ENCODE measurements at places on chromosomes 16 and 17.
A peak's percentile ranks its signal among the peaks of the same experiment; 100 is the strongest.

DNA sequence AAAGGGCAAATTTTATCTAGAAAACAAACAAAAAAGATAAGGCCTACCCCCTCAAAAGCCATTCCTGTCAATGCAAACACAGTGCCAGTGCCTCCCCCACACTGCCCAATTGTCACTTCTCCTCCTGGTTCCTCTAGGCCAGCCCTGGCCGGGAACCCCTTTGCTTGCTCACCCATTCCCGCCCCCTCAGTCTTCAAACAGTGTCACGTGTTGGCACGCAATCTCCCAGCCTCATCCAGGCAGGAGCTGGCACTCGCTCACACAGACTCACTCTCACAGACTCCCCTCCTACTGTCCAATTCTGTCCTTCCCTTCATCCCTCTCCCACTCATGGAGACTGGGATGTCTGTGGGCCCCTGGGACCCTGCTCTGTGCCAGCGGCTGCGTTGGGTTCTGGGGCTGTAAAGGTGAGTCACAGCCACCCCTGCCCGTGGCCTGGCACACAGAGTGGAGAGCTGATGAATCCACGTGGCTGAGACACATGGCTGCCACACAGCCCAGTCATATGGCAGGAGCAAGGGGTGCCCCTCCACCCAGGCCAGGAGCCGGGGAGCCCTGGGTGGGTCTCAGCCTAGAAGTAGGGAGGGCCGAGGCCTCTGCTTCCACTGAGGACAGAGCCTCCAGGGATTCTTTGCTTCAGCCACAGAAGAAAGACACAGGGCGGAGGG lies 54.8 kb downstream of the VAC14 start:
- DNase-seq: peak; percentile 66

DNA sequence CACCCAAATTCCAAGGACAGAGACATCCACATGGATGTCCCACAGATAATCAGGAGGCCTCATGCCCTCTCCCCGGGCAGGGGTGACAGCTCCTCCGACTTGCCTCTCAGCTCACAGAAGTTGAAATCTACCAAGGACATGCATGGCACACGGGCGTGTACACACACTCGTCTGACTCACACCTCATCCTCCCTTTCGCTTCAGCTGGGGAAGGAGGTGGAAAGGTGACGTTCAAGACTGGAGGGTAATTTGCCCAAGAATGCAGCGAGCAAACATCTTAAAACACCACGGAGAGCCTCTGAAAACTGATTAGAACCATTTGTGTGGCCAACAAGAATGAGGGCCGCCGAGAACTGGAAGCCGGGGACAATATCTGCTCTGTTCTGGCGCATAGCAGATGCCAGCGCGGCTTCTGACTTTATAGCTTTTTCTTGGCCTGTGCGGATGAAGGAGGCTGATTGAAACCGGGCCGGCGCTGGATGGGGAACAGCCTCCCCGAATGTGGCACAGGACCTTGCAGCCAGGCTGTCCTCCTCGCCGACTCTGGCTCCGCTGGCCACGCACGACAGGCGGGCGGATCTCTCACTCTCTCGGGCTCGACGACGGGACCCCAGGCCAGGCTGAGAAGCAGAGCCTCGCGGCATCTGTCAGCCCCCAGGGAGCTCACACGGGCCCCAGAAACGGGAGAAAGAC lies 100.9 kb downstream of the C16orf95 start:
- no peak for DNase-seq

- no peak for DNase-seq
These were observed 34.5 kb downstream of the SIAH1 start for GRCh38 chr16:48350736-48351135.

DNA sequence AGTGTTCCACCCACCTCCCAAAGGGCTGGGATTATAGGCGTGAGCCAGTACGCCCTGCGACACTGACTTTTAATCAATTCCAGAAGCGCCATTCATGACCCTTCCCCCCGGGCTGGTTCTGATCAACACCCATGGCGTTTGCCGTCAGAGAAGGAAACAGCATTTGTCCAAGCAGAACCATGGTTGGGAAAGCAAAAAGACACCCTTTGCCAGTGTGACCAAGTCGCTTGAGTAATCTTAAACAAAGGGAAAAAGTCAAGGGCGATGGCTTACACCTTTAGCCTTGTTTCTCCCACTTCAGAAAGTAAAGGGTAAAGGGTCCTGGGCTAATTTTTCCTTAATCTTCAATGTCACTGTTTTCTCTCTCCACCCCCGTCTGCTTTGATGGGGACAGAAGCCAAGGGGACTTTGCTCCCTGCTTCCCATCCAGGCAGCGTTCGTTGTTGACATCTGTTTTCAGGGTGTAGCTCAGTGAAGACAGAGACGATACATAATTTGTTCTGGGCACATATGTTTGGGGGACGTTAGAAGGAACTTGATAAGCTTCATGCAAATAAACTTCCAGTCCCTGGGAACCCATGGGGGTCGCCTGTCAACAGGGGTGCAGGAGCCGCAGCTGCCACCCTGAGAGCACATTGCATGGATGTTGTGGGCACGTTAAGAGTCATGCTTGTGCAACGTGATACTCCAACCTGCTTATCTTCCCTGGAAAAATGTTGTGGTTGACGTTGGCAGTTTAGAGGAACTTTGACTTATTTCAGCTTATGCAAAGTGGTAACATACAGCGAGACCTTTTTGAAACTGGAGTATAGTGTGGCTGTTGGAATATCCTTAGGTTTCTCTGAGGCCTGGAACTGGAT lies 50.6 kb upstream of the TANGO6 start:
- no peak for DNase-seq

DNA sequence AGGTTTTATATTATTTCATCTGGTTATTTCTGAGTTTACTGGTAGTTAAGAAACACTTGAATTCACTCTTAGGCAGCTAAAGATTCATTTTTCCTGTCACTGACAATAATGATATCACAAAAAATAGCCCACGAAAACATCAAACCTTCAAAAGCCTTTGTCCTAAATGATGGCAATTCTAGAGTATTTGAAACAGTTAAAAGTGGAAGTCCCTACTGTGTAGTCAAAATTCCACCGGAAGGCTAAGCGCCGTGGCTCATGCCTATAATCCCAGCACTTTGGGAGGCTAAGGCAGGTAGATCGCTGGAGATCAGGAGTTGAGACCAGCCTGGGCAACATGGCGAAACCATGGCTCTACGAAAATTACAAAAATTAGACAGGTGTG lies 103.5 kb downstream of the HIC1 start:
- DNase-seq: no peak

GRCh38 chr17:29597361-29598172 lies 4.6 kb downstream of the ANKRD13B start:
- no peak for DNase-seq

DNA sequence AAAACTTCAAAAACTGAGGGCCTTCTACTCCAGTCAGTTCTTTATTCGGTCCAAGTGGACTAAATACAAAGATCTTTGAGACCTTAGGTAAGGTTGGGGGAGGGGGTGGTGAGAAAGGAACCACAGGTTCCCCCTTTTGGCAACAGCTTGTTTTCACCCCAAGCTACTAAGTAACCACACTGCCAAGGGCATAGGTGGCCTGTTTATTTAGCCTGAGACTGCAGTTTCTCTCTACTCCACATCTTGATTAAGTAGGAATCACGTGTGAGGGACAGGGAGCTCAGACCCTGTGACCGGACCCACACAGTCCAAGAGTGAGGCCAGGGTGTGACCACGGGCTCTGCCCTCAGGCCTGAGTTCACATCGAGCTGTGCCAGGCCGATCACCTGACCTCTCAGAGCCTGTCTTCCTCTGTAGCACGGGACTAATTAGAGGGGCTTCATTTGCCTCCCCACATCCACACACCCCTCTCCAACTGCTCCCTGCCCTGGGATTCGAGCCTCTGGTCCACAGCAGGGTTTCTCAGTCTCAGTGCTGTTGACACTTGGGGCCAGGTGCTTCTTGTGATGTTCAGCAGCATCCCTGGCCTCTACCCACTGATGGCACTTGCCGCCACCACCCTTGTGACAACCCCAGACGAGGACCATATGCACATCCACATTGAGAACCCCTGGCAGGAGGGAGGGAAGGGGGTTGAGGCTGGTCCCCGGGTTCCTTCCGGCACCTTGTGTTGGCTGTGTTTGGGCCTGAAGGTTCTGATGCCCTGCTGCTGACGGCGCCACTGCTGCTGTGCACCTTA lies 17.8 kb downstream of the ST6GALNAC2 start:
- DNase-seq: no peak

GRCh38 chr16:51807551-51807950 lies 656.5 kb upstream of the SALL1 start:
- no peak for DNase-seq

DNA sequence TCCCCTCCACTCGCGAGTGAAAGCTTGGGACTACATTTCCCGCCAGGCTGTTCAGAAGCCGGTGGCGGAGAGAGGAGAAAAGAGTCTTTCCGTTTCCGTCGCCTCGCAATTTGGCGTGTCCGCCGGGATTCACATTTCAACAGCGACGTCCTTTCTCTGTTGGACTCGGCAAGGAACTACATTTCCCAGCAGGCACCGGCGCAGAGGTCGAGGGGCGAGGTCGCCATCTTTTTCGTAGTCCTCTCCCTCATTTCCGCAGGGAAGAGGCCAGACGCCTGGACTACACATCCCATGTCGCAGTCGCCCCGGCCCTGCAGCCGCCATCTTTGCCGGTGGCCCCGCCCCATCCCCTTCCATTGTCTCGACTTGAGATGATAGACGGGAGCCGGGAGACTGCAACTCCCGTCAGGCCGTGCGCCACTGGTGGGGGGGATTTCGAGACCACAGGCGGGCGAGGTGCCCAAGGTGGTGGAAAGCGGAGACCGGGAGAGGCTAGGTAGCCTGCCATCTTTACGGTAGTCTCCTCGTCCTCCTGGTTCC lies 882 bp upstream of the FBXL19 start:
- peak; percentile 99 for DNase-seq

- DNase-seq: no peak
These were observed 5.3 kb downstream of the EFNB3 start for GRCh38 chr17:7710301-7710700.

- no peak for DNase-seq
These were observed 36.1 kb downstream of the NLK start for GRCh38 chr17:28078341-28079229.

DNA sequence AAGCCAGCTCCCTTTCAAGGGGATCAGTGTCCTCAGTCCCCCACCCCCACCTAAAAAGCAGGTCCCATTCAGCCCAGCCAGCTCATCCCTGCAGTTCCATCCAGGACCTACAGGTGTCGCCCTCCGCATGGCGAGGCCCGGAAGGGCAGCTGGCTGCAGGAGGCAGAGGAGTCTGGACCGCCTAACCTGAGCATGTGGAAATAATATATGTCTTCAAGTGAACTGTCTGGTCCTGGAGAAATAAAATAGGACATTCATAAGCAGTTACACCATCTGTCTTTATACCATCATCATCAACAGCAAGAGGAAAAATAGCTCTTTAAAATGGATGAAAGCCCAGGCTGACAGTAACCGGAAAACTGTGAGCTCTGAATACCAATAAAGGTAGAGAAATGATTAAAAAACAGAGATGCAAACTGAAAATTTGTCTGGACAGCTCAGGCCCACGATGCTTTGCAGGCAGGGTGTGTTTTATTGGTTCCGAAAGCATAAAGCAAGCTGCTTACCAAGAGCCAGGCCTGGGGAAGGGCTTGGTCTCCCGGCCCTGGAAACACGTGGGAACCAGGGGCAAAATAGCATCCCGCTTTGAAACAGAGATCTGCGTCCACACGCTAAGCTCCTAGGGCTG lies 215.2 kb downstream of the ZFHX3 start:
- DNase-seq: peak; percentile 50

- no peak for DNase-seq
These were observed 414.0 kb downstream of the SOX9 start for GRCh38 chr17:72534776-72535175.

DNA sequence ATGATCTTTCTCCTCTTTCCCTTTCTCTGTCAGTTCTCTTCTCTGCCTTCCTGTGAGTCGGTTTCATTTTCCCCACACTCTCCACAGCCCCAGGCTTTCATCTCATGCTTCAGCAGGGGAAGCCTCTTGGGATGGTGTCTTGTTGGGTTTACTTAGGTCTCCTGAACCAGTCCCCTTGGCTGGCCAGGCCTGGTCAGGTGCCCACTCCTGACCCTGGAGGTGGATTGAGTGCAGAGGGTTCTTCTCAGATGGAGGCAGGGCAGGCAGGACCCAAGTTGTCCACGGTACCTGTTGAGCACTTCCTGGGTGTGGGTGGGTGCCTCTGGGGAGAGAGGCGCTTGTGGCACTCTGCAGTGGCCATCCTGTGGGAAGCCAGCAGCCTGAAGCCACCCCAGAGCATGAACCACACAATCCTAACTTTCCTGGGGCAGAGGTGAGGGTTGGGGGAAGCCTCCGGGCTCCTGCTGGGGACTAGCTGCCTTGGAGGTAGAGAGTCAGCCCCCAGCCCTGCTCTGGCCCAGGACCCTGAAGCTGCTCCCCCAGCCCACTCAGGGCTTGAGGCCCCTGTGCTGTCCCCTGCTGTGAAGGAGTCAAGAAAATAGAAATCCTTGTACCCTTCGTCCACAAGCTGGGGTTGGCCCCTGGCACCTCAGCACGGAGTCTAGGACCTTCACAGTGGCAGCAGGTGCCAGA lies 2.0 kb upstream of the RAP1GAP2 start:
- no peak for DNase-seq

- no peak for DNase-seq
These were observed 58.9 kb upstream of the CLEC3A start for GRCh38 chr16:77963185-77964044.

- DNase-seq: no peak
These were observed 29.0 kb downstream of the IRF8 start for GRCh38 chr16:85927959-85928358.

- DNase-seq: peak; percentile 48
These were observed 5.7 kb upstream of the ATXN1L start for GRCh38 chr16:71840052-71840451.

Measured in AG09319 (cell line).